ENCODE measurements at places on chromosomes 11 and 22.
A peak's percentile ranks its signal among the peaks of the same experiment; 100 is the strongest.

GRCh38 chr11:74749965-74750296, 1.3 kb downstream of the RNF169 start:
- peak; percentile 39 for DNase-seq

GRCh38 chr11:16239141-16240105, 116.9 kb downstream of the SOX6 start:
- no peak for DNase-seq

DNA sequence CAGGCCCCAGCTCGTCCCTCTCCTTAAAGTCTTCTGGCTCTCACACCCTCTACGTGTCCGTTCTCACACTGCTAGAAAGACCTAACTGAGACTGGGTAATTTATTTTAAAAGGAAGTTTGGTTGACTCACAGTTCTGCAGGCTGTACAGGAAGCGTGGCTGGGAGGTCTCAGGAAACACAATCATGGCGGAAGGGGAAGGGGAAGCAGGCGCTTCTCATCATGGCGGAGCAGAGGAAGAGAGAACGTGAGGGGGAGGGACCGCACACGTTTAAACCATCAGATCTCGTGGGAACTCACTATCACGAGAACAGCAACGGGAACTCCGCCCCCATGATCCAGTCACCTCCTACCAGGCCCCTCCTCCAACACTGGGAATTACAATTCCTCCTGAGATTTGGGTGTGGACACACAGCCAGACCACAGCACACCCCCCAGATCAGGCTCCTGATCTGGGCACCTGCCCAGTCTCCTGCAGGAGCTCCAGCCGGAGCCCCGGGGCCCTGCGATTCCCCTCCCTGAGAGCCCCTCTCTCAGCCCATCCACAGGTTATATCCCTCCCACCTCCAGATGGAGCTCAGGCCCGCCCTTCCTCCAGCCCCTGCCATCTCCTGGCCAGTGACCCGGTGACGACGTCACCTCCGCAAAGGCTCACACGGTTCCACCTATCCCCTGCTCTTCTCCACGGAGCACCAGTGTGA, 170.2 kb downstream of the BRD1 start:
- peak; percentile 81 for DNase-seq

DNA sequence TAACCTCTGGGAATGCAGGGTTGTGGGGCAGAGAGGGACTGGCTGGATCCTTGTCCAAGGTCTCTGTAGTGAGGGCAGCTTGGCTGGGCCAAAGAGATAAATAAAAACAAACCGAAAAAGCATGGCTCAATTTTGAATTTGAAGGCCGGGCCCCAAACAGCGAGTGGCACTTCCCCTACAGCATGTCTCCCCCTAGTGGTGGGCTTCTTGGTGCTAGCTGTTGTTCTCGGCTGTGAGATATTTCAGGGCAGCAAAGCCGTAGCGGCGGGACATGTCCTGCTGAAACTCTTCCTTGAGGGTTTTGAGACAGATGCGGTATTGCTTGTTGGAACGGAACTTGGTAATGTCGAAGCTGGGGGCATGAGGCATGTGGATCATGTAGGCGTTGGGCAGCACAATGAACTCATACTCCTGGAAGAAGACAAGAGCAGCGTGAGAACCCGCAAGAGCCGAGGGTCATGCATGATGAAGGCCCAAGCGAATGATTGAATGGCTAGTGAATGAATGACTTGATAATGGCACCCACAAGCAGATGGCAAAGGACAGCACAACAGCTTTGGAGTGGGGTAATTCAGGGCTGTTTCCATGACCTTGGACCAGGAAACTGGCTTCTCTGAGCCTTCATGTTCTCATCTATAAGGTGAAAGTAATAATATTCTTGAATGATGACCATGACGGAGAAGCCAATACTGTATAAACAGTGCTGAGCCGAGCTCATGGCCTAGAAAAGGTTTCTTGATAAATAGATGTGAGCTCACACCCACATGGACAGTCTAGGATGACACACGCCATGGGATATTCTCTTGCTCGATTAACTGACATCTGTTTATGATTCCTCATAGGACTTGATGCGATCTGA, 216.3 kb upstream of the SYN3 start:
- DNase-seq, result peak; percentile 31
